Aorta (tissue), 5 donors: ENCODE measurements at places on chromosomes 12 and 14.

- H3K4me3 ChIP-seq = no peak overlapping the region
- DNase-seq = no peak
- H3K4me1 ChIP-seq = no peaks in the 10 kb centered on the region
- no peak overlapping the region for H3K27ac ChIP-seq
- no peaks in the 10 kb centered on the region for H3K36me3 ChIP-seq
Observed at GRCh38 chr14:101150039-101150610, 246.6 kb upstream of the RTL1 start.

GRCh38 chr12:15201056-15201455, 20.2 kb downstream of the RERG start:
- peak overlapping the region; percentile 43 for H3K27ac ChIP-seq
- no peaks in the 10 kb centered on the region for H3K4me1 ChIP-seq
- DNase-seq = no peak

DNA sequence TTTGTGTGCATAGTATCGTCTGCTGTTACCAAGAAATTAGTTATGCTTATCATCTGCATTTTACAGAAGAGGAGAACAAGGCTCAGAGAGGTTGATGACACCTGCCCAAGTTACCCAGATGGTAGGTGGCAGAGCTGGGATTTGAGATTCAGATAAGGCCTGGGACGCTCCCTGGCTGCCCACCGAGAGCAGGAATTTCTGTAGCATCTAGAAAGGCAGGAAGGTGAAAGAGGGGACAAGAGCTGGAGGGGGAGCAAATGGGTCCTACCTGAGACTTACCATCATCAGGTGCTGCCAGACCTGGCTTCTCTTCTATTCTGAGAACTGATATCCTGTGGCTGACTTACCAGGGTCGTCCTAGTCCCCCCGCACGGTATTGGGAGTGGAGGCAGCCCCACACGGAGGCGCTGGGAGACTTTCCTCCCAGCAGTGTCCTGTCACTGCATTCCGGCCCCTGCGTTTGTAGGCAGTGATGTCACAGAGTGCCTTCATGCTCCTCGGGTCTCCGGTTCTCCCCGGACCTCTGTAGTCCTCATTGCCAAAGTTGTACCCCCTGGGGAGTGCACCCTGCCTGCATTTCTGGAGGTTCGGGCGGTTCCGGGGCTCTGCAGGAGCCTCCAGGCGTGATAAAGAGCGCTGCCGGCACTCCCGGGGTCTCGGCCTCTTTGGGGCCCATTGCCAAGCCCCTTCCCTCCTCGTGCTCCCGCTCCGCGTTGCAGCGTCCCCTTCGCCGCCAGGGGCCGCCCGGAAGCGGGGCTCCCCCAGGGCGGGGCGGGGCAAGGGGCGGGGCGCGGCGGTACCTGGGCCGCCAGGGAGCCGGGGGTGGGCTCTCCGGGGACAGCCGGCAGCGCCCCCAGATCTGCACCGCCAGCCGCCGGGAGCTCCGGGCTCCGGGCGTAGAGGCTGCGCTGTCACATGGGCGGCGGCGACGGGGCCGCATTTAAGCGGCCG, at the start of gene CABP1:
Gene CABP1, plus strand, starts transcription at position 856 of the 951 bp plus-strand sequence. Its CDS starts 60 bp downstream, at position 916.
- no peaks in the 10 kb centered on the region for H3K36me3 ChIP-seq
- peak within 1 kb of the TSS; percentile 52 for H3K4me3 ChIP-seq
- no peak within 1 kb of the TSS for H3K27ac ChIP-seq
- peak; percentile 64 for DNase-seq
- no peaks in the 10 kb centered on the region for H3K27me3 ChIP-seq
- H3K4me1 ChIP-seq = no peaks in the 10 kb centered on the region

DNA sequence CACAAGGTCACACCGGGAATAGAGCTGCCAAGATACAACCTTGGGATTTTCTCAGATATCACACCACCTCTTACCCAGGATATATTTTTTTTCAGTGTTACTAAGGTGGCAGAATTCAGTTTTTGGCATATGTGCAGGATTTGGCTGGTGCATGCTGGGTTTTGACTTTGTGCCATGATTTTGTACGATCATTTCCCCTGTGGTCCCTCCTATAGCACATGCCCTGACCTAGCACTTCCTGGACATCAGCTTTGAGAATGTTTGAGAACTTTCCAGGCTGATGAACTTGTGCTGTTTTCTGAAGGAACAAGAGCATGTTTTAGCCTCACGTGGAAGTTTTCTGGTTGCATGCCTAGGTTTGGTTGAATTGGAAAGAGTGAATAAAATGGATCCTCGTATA, 11.0 kb upstream of the TBPL2 start:
- DNase-seq = no peak
- peaks cover 3% of the 10 kb centered on the region for H3K4me1 ChIP-seq
- H3K27me3 ChIP-seq = no peaks in the 10 kb centered on the region
- H3K36me3 ChIP-seq = no peaks in the 10 kb centered on the region

DNA sequence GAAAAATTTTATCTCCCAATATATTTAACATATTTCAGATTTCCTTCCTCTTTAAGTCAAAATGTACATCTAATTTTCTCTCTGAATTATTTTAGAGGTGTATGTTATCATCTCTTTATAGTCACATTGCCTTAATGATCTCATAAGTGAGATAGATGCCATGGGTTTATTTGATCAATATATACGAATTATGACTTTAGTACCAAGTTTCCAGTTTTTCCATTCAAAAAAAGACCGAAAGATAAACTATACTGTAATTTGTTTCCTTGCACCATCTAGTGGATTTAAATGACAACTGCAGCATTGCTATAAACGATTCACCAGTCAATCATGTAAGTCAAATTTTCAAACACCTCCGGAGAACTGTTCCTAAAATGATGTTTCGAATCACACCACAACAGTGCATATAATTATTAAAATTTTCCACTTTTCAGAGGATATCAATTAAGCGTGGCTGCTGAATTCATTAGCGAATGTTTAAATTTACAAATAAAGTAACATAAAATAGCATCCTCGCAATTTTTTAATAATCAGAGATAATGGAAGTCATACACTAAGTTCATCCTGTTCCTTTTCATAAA, 419 bp upstream of the ATXN7L3B start:
- peak overlapping the region; percentile 95 for H3K4me3 ChIP-seq
- DNase-seq = no peak
- peaks cover 4% of the 10 kb centered on the region for H3K36me3 ChIP-seq
- H3K4me1 ChIP-seq = peaks cover 1% of the 10 kb centered on the region
- H3K27me3 ChIP-seq = no peaks in the 10 kb centered on the region
- no peak overlapping the region for H3K27ac ChIP-seq

DNA sequence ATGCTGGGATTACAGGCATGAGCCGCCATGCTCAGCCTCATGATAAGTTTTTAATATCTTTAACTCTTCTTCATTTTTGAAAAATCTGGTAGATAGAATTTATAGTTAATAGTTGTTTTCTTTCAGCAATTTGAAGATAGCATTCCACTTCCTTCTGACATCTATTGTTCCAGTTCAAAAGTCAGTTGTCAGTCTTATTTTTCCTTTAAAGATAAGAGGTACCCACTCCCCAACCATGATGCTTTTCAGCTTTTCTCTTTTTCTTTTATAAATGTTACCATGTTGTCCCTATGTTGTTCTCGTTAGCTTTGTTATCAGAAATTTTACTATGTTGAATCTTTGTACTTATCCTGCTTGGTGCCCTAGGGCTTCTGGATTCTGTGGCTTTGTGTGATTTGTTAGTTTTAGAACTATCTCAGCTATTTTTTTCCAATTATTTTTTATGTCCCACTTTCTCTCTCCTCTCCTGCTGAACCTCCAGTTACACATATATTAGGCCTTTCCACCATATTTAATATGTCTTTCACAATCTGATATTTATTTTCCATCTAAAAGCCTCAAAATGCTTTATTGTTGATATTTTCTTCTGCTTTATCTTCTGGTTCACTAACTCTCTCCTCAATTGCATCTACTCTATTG, 181.6 kb upstream of the FOXN3 start:
- peaks cover 5% of the 10 kb centered on the region for H3K4me1 ChIP-seq
- no peak for DNase-seq
- no peaks in the 10 kb centered on the region for H3K36me3 ChIP-seq
- no peaks in the 10 kb centered on the region for H3K27me3 ChIP-seq
- no peak overlapping the region for H3K27ac ChIP-seq
- no peak overlapping the region for H3K4me3 ChIP-seq

DNA sequence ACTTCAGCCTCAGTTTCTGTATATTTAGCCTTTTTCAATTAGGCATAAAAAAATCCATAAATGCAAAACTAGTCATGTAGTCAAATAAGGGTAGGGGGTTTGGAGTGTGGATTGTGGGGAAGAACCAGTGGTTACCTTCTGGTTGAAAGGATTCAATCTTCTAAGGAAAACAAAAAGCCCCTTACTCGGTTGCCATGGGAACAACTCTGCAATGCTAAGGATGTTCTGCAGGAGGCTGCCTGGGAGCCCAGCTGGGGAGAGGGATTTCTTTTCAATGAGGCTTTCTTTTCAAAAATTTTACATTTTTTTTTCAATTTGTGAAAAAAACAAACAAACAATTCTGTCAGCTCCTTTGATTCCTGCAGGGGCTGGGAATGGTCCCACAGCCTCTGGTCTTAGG, 67.2 kb downstream of the SLC8A3 start:
- H3K4me3 ChIP-seq = no peak overlapping the region
- H3K27ac ChIP-seq = no peak overlapping the region
- no peaks in the 10 kb centered on the region for H3K4me1 ChIP-seq
- no peaks in the 10 kb centered on the region for H3K27me3 ChIP-seq
- no peak for DNase-seq

DNA sequence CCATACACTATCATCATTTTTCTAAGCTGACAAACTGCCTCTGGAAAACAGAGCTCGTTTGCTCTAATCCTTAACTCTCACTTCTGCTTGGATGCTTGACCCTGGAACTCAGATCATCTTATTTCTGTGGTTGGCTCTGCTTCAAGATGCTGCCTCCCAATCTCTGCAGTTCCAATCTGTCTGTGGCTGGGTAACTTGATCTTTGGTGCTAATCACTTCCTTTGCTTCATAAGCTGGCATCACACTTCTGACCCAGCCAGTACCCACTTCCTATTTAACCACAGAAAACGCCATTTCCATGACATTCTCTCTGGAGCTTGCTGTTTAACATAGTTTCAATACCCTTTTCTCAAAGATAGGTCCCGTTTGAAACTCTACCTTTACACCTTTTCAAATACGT, 254.2 kb downstream of the ACSS3 start:
- no peak overlapping the region for H3K27ac ChIP-seq
- H3K27me3 ChIP-seq = no peaks in the 10 kb centered on the region
- H3K4me1 ChIP-seq = no peaks in the 10 kb centered on the region
- no peaks in the 10 kb centered on the region for H3K36me3 ChIP-seq
- no peak for DNase-seq
- no peak overlapping the region for H3K4me3 ChIP-seq

DNA sequence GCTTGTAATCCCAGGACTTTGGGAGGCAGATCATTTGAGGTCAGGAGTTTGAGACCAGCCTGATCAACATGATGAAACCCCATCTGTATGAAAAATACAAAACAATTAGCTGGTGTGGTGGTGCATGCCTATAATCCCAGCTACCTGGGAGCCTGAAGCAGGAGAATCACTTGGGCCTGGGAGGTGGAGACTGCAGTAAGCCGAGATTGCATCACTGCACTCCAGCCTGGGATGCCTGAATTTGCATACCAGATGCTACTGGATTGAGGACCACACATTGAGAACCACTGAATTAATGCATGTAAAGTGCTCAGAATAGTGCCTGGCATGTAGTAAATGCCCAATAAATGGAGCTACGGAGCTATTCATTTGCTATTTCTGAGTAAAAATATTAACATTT, 14.9 kb upstream of the MYH7 start:
- DNase-seq = no peak
- H3K27ac ChIP-seq = no peak overlapping the region
- H3K27me3 ChIP-seq = no peaks in the 10 kb centered on the region
- no peaks in the 10 kb centered on the region for H3K36me3 ChIP-seq
- H3K4me3 ChIP-seq = no peak overlapping the region
